Activated CD4-positive, alpha-beta T cell treated with anti-CD3 and anti-CD28 coated beads for 1 hour (primary cell): ENCODE measurements at places on chromosomes 16 and 17.

- no peak for DNase-seq
Observed at GRCh38 chr17:17679243-17679642, 2.0 kb upstream of the RAI1 start.

GRCh38 chr17:35726953-35727460 is 4.4 kb upstream of the RASL10B start:
- DNase-seq = no peak

DNA sequence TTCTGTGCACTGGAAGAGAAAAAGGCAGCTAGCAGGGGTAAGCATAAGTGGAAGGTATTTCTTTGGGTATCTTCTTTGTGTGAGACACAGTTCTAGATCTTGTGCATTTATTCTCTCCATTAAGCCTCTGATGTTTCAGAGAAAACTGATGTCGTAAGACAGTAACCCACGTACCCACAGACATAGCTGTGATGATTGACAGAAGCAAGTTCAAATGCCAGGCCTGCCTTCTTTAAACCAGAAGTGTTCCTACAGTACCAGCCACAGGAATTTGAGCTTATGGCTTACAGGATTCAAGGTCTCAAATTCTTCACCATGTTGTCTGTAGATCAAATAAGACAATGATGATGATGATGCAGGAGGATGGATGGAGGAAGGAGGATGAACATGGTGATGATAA is 161.4 kb upstream of the KCNJ16 start:
- no peak for DNase-seq

GRCh38 chr16:78607465-78607864 is 508.0 kb downstream of the WWOX start:
- DNase-seq = no peak
